Panc1 (cell line): ENCODE measurements at places on chromosomes 16 and 17.

DNA sequence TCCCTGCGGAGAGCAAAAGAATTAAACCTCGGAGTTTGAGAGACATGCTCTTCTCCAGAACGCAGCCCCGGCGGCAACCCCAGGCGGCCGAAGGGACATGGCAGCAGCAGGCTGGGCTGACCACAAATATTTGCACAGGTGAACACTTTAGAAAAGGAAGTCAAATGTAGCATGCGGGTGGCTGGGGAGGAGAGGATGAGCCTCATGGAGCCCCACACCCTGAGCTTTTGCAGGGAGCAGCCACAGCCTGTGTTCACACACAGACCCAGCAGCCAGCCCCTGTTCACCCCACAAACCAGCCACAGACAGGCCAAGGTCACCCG lies 17.8 kb downstream of the HS3ST6 start:
- DNase-seq, result no peak

DNA sequence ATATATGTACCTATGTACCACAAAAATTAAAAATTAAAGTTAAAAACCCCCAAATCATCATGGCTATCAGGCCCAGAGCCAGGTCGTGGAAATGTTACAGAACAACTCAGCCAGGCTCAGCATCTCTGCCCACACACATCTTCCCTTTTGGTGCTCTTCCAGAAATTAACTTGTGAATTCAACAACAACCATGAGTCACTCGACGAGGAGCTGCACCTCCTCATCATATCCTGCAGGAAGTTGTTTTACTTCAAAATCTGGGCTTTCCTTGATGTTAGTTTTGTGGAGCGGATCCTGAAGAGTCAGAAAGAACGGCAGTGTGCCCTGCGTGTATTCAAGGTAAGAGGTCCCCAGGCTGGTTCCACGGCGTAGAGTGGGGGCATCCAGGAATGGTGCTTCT lies 10.6 kb downstream of the FBXO39 start:
- no peak for DNase-seq

DNA sequence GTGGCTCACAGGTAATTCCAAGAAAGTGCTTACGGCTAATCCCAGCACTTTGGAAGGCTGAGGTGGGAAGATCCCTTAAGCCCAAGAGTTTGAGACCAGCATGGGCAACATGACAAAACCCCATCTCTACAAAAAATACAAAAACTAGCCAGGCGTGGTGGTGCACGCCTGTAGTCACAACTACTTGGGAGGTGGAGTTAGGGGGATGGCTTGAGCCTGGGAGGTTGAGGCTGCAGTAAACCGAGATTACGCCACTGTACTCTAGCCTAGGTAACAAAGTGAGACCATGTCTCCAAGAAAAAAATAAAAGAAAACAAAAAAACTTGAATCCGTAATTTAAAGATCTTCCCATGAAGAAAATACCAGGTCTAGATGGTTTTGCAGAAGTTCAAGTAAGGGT lies 5.0 kb downstream of the ICAM2 start:
- no peak for DNase-seq

GRCh38 chr17:35243561-35244340 lies 879 bp downstream of the SLFN5 start:
- DNase-seq, result no peak

- DNase-seq, result no peak
Measured at GRCh38 chr17:28749516-28750177, 5.8 kb downstream of the TRAF4 start.

- DNase-seq, result no peak
Measured at GRCh38 chr16:30972872-30973271, 12.1 kb upstream of the HSD3B7 start.

DNA sequence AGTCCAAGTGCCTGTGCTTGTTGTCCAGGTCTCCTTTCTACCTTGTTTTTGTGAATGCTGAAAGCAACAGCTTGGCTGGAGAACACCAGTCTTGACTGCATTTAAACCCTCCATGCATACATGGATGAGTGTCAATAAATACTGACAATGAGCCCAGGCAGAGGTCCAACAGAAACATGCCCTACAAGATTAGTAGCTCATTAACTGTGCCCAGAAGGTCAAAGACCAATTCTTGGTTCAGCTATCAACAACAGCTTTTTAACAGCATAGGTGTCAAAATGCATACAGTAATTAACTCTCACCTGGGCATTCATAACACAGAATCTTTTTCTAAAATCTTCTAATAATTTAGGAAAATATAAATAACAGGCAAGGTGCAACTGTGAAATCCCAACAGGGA lies 63.2 kb downstream of the N4BP1 start:
- no peak for DNase-seq

DNA sequence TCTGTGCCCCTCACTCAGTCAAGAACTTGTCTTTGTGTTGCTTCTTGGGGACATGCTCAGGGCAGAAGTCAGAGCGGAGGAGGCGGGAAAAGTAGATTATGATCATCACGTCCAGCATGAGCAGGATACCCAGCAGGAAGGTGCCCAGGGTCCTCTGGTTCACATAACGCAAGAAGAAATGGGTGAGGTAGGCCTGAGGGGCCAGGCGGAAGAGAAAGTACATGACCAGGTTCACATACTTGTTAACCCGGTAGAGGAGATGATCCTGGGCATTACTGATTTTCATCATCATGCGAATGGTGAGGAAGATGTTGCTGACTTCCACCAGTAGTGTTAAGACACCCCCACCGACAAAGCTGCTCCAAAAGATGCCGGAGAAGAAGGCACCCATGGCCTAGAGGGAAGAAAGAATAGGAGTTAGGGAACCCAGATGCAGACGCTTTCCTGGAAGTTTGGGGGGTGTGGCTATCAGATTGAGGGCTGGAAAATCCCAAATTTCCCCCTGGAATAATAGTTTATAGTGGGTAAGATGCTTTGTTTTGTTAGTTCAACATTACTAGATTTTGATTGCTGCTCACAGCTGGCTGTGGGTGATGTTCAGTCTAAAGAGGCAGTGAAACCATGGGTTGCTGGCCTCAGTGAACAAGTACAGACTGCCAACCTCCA lies 1.4 kb downstream of the TLCD1 start:
- DNase-seq, result no peak

DNA sequence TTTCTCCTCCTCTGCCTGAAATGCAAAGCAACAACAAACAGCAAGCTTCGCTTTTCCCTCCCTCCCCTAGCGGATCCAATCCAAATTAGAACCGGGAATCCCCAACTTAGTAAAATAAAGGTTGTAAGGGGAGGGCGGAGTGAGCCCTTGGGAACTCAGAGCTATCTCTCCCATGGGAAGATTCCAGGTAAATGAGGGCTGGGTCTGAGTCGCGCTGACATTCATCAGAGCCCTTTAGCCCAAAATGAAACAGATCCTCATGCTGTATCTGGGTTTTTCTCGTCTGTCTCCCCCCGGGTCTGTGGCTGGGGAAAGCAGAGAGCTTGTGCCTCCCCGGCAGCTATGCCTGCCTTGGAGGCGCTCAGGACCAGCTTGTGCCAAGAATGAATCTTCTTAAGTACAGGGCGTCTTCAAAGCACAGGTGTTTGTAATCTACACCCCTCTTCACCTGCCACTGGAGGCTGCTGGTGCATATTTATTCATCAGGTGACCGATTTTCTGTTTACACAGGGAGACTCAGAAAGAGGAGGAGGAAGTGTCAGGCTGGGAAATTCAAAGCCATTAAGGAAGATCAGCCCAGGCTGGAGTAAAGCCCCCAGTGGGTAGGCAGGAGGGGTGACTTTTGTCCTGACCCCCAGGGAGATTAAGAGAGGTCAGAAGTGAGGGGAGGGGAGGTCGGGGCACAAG lies 55.0 kb upstream of the GSE1 start:
- DNase-seq, result no peak

DNA sequence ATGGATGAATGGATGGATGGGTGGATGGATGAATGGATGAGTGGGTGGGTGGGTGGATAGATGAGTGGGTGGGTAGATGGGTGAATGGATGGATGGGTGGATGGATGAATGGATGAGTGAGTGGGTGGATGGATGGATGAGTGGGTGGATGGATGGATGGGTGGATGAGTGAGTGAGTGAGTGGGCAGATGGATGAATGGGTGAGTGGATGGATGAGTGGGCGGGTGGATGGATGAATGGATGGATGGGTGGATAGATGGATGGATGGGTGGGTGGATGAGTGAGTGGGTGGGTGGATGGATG lies 6.4 kb upstream of the KATNB1 start:
- DNase-seq, result no peak

- no peak for DNase-seq
Measured at GRCh38 chr17:65182233-65182632, 45.1 kb downstream of the RGS9 start.

DNA sequence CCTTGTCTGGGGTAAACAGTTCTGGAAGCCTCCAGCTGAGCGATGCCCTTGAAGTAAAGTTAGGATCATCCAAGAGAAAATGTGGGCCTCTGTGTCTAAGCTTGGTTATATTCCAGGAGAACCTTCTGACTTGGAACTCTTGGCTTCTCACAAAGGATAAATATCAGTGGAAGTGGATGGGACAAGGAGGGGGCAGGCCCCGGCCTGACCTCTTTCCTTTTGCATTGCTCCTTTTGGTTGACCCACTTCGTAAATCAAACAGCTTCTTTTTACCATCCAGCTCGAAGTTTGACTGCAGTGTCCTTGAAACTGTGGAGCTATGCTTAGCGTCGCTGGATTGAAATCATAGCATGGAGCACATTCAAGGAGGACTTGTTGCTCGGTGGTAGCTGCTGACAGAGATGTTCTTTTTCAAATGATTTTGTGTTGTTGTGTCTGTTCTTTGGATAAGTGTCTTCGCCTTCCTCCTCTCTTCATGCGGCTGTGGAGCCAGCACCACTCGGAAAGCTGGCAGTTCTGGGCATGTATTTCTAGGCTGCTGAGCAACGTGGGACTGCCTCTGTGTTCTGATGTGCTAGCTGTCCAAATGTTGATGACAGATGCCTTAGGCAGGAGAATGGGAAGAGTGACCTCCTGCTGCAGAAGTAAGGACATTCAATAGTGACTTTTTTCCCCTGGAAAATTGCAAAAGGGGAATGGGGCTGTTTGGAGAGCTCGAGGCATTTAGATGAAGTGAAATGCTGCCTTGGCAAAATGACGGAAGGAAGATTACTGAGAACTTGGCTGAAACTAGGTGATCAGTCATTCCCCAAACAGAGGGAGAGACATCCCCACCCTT lies 4.5 kb downstream of the MINK1 start:
- no peak for DNase-seq

DNA sequence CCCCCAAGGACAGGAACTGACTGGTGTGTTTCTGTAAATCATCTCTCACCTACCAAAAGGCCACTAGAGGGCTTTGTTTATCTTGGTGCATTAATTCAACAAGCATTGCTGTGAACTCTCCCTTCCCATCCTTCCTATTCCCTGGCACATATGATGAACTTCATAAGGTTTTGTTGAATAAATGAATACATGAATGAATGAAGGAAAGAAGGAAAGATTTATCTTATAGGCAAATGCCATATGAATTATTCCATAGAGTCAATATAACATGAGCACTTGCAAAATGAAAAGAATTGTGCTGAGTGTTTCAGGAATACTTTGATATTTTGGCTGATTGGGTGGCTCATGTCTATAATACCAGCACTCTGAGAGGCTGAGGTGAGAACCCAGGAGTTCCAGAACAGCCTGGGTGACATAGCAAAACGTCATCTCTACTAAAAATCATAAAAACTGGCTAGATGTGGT lies 4.3 kb downstream of the SPDYE4 start:
- DNase-seq, result peak; percentile 25

DNA sequence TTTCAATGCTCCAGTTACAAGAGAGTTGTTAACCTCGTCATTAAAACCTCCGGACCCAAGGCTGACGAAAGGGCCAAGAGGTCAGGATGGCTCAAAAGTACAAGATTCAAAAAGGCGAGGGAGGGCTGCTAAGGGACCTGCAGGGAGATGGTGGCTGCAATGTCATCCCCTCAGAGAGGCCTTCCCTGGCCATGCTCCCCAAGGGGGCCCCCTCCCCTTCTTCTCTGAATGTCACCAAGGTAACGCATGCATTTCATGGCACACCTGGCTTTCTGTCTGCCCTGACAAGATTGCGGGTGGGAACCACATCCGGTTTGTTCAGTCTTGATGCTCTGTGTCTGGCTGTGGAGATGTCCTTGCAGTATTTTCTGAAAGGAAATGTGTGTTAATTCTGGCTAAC lies 89.9 kb downstream of the C16orf78 start:
- no peak for DNase-seq

DNA sequence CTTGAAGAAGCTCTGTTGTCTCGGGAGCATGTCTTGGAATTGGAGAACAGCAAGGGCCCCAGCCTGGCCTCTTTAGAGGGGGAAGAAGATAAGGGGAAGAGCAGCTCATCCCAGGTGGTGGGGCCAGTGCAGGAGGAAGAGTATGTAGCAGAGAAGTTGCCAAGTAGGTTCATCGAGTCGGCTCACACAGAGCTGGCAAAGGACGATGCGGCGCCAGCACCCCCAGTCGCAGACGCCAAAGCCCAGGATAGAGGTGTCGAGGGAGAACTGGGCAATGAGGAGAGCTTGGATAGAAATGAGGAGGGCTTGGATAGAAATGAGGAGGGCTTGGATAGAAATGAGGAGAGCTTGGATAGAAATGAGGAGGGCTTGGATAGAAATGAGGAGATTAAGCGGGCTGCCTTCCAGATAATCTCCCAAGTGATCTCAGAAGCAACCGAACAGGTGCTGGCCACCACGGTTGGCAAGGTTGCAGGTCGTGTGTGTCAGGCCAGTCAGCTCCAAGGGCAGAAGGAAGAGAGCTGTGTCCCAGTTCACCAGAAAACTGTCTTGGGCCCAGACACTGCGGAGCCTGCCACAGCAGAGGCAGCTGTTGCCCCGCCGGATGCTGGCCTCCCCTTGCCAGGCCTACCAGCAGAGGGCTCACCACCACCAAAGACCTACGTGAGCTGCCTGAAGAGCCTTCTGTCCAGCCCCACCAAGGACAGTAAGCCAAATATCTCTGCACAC lies 21.2 kb downstream of the AKAP1 start:
- DNase-seq, result no peak

DNA sequence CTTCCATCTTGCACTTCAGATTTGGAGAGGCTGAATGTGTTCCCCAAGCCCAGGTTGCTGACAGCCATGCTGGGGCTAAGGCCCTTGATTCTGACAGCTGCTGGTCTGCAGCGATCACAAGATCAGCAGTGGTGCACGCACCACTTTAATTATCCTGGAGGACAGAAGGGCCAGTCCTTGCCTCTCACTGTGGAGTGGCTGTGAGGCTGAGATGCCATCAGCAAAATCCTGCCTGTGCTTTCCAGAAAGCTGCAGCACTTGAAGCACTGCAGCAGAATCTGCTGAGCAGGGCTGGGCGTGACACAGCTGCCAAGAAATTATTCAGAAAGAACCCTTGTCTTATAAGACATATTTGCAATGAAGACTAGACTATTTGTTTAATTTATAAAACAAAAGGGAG lies 37.1 kb downstream of the NUP93 start:
- no peak for DNase-seq

GRCh38 chr16:13545271-13545670 lies 374.7 kb upstream of the ERCC4 start:
- no peak for DNase-seq
